ENCODE measurements at places on chromosomes 12 and 14.

- no peak for DNase-seq
Measured at GRCh38 chr12:106333756-106334155, 23.8 kb upstream of the POLR3B start.

GRCh38 chr12:38543151-38543550, 226.6 kb downstream of the ALG10B start:
- DNase-seq = no peak

DNA sequence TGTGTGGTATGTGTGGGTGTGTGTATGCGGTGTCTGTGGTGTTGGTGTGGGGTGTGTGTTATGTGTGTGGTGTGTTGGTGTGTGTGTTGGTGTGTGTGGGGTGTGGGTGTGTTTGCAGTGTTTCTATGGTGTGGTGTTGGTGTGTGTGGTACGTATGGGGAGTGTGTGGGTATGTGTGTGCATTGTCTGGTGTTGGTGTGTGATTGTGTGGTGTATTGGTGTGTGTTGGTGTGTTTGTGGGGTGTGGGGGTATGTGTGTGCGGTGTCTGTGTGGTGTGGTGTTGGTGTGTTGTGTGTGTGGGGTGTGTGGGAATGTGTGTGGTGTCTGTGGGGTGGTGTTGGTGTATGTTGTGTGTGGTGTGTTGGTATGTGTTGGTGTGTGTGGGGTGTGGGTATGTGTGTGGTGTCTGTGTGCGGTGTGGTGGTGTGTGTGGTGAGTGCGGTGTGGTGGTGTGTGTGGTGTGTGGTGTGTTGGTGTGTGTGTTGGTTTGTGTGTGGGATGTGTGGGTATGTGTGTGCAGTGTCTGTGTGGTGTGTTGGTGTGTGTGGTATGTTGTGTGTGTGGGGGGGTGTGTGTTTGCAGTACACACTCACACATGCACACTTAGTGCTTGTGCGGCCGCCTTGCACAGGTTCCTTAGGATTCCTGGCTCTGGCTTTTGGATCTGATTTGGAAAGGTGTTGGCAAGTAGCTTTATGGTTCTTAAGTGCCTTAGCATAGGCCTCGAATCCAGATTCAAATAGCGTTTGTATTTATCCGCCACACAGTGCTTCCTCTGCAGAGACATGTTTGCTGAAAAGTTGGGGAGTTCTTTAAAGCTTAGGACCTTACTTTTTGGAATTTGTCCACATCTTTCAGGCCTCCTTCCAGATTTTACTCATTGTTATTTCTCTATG, 16.4 kb downstream of the MLXIP start:
- no peak for DNase-seq

GRCh38 chr12:104165801-104166200, 27.8 kb upstream of the NFYB start:
- no peak for DNase-seq

DNA sequence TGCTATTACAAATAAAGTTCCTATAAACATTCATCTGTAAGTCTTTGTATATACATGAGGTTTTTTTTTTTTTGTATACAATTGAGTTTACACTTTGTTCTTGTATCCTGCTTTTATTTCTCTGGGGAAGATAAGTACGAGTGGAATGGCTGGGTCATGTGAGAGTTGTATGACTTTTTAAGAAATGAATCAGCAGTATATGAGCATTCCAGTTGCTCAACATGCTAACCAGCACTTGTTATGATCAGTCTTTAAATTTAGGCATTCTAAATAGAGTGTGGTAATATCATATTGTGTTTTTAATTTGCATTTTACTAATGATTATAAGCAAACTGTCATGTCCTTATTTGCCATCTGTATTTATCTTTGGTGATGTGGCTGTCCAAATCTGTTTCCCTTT, 44.7 kb upstream of the AMIGO2 start:
- no peak for DNase-seq

DNA sequence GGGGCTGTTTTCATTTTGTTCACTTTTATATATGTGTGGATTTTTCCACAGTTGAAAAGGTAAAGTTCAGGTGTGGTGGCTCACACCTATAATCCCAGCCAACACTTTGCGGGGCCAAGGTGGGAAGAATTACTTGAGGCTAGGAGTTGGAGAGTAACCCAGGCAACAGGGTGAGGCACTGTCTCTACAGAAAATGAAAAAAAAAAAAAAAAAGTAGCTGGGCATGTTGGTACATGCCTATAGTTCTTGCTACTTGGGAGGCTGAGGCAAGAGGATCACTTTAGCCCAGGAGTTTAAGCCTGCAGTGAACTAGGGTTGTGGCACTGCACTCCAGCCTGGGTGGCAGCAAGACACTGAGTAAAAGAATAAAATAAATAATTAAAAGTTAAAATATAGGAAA, 326.5 kb downstream of the NAV3 start:
- DNase-seq = no peak

DNA sequence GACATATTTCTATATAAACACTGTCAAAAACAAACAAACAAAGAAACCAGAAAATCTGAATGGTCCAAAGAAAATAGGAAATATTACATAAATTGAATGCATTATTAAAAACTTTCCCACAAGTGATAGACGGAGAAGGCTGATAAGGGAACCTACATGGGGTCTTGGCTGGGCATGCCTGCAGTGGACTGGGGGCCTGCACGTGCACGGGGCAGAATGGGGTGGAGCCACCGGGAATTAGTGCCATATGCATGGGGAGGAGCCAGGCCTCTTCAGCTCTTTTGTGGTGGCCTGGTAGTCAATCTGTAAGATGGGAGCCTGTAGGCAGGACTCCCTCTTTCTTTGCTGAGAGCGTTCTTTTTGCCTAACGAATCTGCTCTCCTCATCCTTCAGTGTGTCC, 1031.7 kb upstream of the FBXO33 start:
- no peak for DNase-seq

DNA sequence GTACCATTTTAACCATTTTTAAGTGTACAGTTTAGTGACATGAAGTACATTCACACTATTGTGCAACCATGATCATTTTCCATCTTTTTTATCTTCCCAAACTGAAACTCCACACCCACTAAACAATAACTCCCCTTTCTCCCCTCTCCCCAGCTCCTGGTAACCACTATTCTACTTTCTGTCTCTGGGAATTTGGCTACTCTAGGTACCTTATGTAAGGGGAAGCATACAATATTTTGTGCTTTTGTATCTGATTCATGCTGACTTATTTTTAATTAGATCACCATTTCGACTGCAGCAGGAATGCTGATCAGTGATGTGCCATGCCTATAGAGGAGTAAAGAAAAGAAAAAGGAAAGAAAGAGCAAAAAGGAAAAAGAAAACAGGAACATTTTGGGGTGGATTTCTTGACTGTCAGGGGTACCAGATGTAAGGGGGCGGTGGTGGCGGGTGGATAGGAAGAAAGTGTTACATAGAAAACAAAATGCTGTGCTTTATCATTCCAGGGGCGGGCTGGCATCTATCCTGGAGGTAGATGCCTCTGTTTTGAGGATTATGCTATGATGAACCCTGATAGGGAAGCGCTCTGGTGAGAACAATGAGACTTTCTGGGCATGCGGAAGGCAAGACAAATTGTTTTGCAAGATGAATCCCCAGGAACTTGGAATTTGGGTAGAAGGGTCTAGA, 45.2 kb upstream of the CTDSP2 start:
- DNase-seq = no peak

DNA sequence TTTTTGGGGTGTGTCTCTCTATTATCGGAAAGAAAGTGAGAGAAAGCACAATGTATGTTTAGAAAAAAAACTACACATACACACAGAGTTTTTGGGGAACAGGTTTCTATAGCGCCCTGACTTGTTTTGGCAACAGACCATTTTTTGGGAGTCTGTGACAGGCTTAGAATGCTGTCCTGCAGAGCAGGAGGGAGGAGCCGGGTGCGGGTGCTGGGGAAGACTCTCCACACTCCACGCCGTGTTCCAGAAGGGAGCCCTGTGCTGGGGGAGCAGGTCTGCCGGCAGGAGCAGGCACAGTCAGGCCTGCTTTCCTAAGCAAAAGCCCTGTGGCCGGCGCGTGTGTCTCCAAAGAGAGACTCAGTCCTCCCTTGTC, 26.5 kb downstream of the CD9 start:
- DNase-seq = no peak

- DNase-seq = peak; percentile 21
Measured at GRCh38 chr12:90245391-90245790, 536.8 kb upstream of the ATP2B1 start.

- DNase-seq = no peak
Measured at GRCh38 chr14:31118892-31119291, 88.7 kb downstream of the HECTD1 start.

- no peak for DNase-seq
Measured at GRCh38 chr12:14327711-14328110, 37.8 kb upstream of the ATF7IP start.

DNA sequence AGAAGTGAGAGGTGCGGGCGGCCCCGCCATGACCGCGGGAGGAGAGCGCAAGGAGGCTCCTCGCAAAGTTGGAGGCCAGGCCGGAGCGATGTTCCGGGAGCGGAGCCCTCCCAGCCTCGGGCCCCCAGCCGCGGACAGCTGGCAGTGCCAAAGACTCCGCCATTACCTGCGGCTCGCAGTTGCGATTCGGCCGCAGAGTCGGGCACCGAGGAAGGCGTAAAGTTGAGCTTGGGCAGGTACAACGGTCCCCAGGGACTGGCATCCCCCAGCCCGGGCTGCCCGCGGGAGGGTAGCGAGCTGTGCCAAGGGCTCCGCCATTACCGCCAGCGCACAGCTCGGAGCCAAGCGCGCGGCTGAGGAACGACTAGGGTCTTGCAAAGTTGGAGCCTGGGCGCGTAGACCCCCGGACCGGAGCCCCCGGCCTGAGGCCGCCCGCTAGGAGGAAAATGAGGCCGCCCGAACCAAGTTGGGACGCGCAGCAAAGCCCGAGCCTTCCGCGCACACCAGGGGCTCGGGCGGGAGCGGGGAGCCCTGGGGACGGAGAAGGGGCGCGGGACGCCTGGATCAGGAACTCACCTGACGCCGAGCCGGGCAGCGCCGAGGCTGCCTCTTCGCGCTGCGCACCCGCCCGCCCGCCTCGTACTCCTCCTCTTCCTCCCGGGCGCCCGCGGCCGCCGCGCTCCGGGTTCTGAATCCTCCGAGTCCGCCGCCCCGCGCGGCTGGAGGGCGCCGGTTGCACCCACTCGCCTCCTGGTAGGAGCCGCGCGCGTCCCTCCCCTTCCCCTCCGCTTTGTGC, 677 bp downstream of the NOS1 start:
- no peak for DNase-seq

DNA sequence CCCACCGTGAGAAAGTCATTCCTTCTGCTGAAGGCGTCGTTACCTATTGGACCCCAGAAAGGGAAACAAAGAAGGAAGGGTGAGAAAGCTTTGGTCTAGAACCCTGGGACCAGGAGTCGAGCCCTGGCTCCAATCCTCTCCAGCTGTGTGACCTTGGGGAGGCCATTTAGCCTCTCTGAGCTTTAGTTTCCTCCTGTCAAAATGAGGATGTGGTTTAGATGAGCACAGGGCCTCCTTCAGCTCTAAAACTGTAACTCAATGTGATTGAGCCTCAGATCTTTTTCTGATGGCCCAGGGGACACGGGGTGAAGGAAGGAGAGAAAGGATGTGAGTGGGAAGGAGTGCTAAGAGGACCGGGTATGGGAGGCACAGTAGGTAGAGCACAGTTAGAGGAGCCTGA, 7.7 kb downstream of the JDP2 start:
- DNase-seq = no peak

DNA sequence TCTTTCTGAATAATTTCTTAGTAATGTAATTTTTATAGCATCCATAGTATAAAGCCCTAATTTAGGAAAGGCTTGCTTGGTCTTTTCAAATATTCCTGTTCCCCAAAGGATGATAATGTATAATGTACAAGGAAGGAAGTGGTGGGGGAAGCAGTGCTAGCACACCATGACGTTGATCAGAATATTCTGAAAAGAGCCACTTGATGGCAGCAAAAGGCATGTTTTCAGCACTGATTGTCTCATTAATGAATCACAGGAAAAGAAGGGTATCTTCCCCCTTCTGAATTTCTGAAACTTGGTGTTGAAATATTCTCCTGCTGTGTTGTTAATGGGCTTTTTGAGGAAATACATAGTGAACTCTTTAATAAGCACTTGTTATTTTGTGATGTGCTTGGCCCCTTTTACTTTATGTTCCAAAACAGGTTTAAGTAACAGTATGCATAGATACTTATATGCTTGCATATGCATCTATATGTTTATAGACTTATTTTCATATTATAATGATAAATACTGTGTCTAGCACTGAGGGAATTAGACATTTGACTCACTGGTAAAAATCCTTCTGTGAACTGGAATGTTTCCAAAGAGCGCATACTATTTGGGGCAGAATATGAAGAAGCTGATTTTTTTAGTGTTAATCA, 122.0 kb downstream of the TMEM117 start:
- DNase-seq = no peak

DNA sequence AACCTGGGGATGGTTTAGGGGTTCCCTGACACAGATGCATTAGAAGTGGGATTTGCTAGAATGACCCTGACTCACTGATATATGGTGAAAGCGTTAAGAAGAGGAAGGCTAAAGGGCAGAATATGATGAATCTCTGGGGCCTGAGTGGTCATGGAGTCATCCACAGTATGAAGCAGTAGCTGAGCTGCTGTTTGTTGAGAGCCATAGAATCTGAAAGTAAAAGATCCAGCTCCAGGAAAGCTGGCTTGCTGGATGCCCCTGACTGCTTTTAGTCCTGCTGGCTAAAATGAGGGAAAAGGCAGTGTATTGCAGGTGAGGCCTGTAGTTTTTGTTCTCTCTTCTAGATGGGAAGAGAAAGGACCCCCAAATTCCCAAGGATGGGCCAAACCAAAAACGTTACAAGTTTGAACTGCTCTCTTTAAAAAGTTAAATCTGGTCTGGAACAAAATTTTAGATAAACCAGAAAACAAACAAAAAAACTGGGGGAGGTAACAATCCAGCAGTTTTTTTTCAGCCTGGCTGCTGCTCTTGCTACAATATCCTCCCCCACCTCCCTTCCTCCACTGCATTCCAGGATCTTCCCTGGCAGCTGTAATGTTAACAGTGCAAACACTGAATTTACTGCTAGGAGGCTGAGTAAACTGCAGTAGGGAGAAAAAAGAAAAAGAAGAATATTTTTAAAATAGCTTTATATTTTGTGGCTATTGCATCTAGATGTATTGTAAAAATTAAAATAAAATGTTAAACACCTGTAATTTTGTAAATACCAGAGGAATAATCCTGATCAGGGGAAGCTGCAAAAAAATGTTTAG, 16.5 kb downstream of the SEL1L start:
- no peak for DNase-seq

GRCh38 chr12:111322336-111323250, 46.3 kb downstream of the PHETA1 start:
- DNase-seq = peak; percentile 24

- DNase-seq = no peak
Measured at GRCh38 chr12:102847131-102847530, 69.9 kb downstream of the PAH start.

- DNase-seq = no peak
Measured at GRCh38 chr14:81390696-81391095, 9.4 kb downstream of the STON2 start.

- no peak for DNase-seq
Measured at GRCh38 chr14:63308723-63309317, 9.9 kb downstream of the GPHB5 start.

- DNase-seq = no peak
Measured at GRCh38 chr12:57479376-57480115, at the start of gene ARHGAP9. Gene ARHGAP9, minus strand, starts transcription at chr12:57479866. Its CDS starts 460 bp downstream, at chr12:57479406.

GRCh38 chr12:116381744-116382685, 104.5 kb upstream of the MED13L start:
- DNase-seq = no peak

All from hypothalamus (tissue), 51 donors.